ENCODE measurements at places on chromosomes 2 and 18.

GRCh38 chr2:16661526-16661925 is 4.1 kb downstream of the CYRIA start:
- DNase-seq: no peak

GRCh38 chr18:23131693-23132319 is 3.5 kb upstream of the CABLES1 start:
- no peak for DNase-seq

DNA sequence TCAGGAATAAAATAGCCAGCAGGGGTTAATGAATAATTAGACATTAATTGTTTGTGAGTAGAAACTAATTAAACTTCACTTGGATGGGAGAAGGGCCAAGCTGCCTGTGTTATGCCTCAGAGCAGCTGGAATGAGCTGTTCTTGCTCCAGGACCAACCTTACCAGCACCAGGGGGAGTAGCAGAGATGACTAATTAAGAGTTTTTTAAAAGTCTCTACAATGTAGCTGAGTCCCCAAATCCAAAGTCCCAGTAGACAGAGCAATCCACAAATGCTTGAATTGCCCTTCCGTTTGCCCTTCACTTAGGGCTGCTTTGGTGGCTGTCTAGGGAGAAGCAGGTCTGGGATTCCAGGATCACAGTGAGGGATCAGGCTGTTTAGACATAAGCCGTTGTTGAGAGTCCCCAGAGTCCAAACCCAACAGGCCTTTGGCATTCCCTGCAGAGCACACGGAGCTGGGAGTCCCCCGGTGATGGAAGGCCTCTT is 59.4 kb downstream of the RHOB start:
- no peak for DNase-seq

DNA sequence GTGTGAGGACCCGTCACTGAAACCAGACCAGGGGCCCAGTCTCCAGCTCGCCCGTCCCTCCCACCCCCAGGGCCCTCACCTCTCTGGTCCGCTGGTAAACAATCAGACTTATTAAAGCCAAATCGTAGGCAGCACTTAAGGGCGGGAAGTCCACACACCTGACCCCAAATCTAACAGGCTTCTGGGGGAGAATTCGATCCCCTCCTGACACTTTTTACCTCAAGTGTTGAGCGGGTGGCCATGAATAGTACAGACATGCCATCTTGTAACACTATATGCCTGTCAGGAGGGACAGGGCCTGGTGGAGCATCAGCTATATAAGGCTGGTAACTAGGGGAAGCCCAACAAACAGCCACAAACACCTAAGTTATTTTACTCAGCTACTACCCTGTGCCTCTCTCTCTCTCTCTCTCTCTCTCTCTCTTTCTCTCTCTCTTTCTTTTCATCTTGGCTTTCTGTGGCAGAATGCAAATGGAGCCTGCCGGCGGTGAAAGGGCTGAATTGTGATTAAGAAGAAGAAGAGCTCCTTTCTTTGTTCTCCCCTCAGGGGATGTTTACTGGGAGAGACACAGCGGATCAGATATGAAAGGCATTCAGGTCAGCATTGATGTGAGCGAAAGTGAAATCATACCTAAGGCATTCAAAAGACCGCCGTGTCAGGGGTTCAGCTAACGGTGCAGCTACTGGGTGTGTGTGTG is 9.5 kb downstream of the ZEB2 start:
- DNase-seq: no peak

GRCh38 chr2:120746144-120746543 is 10.5 kb downstream of the GLI2 start:
- DNase-seq: no peak

DNA sequence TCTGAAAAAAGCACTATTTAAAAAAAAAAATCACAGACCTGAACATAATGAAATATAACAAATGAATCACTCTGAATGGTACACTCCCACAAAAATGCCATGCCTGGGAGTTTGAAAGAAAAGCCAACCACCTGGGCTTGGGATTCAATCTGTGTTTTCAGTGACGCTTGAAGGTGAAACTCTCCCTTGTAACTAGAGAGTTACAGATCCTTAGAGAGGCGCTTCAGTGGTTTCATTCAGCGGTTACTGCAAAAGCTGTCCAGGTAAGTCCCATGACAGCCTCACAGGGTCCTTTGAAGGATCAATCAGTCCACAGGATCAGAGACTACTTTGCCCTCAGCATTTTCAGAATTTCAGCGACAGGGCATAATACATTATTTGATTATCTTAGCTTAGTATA is 627.3 kb downstream of the IRS1 start:
- no peak for DNase-seq

- DNase-seq: no peak
Observed at GRCh38 chr18:59685501-59685900, 11.7 kb downstream of the CCBE1 start.

DNA sequence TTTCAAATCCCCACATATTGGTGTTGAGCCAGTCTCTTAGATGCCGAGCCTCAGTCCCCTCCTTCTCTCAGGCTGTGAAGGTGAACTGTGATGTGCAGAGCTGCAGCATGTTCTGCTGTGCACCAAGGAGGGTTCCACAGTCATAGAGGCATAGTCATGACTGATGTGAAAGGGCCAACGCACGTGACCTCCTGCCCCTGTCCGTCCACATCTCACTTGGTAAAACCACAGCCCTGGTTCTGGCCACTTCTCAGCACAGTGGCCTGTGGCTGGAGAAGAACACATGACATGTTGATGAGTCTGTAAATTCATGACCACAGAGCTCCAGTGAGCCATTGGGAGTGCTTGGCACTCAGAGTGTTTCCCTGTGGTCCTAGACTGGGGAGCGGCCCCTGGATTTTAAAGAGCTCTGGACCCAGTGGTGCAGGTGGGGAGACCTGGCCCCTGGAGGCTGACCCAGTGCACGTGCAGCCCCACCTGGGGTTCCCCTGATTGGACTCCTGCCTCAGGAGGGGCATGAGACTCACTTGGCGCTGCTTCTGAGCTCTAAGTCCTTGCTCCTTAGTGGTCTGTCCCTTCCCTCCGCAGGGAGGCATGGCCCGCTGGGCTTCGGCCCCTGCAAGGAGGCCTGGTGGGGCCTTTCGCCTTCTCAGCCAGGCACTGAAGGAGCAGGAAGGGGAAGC is 25.3 kb downstream of the INPP4A start:
- DNase-seq: no peak
